ENCODE measurements at places on chromosomes 11 and 22.

DNA sequence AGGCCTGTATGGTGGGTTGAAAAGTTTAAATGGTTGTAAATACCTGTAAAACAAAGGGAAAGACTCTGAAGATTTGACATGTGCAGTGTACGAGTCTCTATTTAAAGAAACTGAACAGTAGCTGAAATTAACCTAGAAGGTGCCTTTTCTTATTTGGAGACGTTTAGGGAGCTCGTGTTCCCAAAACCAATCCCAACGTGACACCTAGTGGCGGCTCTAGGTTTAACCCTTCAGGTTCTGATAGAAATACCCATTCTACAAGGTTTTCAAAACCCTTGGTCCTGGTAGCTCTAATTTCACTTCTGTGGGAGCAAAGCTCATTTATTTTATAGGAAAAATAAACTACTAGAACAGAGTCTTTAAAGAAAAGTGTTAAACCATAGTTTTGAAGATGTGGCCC lies 258.3 kb downstream of the LRRC4C start:
- no peak for DNase-seq

GRCh38 chr11:94302776-94303175 lies 1.6 kb upstream of the IZUMO1R start:
- DNase-seq, result no peak

- no peak for DNase-seq
Observed at GRCh38 chr11:45848654-45849081, 1.4 kb downstream of the CRY2 start.

- no peak for DNase-seq
Observed at GRCh38 chr11:72805216-72805615, 9.0 kb upstream of the ATG16L2 start.
